ENCODE measurements at places on chromosomes 1 and 21. TPM values are rescaled to one million over a fixed set of nuclear protein-coding genes. Genes with fewer than 3 reads are reported as not detected.

DNA sequence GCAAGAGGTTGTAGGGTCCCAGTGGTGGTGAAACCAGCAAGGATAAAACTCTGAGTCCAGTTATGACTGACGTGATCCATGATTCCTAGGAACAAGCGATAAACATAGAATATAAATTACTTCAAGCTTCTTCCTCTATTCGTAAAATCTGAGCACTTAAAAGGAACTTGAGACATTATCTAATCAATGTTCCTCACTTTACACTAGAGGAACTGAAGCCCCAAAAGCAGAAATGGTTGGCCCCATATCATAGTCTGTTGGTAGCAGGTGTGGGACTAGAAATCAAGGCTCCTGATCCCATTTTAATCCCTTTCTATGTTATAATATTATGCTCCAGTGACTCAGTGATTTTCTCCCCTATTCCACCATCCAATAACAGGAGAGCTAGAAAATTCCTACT is 21.9 kb upstream of the MNDA start:
- H3K36me3 ChIP-seq, result no peaks in the 10 kb centered on the region
- DNase-seq, result no peak
- H3K4me1 ChIP-seq, result peaks cover 11% of the 10 kb centered on the region
- H3K27ac ChIP-seq, result no peak overlapping the region

DNA sequence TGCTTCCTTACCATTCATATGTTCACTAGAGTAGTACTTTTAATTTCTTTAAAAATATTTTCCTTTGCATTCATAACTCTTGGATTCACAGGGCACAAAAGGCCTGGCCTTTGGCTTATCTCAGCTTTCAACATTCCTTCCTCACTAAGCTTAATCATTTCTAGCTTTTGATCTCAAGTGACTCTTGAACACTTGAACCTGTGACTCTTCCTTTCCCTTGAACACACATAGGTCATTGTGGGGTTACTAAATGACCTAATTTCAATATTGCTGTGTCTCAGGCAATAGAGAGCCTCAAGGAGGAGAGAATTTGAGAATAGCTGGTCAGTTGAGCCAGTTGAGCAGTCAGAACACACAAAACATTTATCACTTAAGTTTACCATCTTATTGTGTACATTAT is 49.9 kb downstream of the COL11A1 start:
- H3K27me3 ChIP-seq, result no peaks in the 10 kb centered on the region
- no peak for DNase-seq
- no peaks in the 10 kb centered on the region for H3K36me3 ChIP-seq
- no peak overlapping the region for H3K4me3 ChIP-seq

DNA sequence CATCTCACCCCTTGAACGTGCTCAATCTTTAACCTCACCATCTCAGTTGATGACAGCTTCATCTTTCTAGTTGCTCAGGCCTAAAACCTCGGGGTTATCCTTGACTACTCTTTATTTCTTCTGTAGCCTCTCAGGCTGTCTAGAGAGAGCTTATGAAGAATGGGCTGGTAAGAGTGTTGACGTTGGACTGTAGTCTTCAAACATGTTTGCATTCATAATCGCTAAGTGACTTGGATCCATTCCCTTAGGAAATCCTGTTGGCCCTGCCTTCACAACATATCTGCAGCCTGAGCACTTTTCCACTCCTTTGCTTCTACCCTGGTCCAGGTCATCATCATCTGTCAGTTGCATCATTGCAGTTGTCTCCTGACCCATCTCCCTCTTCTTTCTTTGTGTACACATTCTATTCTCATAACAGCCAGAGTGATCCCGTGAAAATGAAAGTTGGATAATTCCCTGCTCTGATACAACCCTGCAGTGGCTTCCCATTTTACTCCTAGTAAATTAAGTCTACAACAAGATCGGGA is 10.5 kb downstream of the UCK2 start:
- DNase-seq, result no peak
- H3K4me3 ChIP-seq, result no peak overlapping the region
- H3K27ac ChIP-seq, result no peak overlapping the region
- H3K36me3 ChIP-seq, result no peaks in the 10 kb centered on the region
- H3K4me1 ChIP-seq, result peaks cover 16% of the 10 kb centered on the region

DNA sequence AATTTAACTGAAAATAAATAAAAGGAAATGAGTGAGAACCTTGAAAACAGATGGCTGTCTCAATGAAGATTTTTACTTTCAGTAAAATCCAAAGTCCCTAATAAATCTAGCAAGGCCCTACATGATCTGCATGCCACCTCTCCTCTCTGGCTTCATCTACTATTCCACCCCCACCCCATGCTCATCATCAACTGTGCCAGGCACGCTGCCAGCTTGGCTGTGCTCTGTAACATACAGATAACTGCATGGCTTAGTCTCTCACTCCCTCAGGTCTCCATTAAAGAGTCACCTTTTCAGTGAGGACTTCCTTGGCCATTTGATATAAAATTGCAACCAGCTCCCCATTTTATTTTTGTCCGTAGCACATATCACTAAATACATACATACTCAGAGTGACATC is 26.7 kb downstream of the RGSL1 start:
- H3K4me1 ChIP-seq, result peaks cover 12% of the 10 kb centered on the region
- peaks cover 2% of the 10 kb centered on the region for H3K27me3 ChIP-seq
- DNase-seq, result no peak
- H3K4me3 ChIP-seq, result no peak overlapping the region
- no peaks in the 10 kb centered on the region for H3K36me3 ChIP-seq
- H3K27ac ChIP-seq, result no peak overlapping the region

GRCh38 chr1:228354390-228355320 is 52.0 kb downstream of the TRIM11 start:
- no peaks in the 10 kb centered on the region for H3K27me3 ChIP-seq
- H3K4me1 ChIP-seq, result no peaks in the 10 kb centered on the region
- DNase-seq, result no peak
- H3K27ac ChIP-seq, result no peak overlapping the region

GRCh38 chr1:31266547-31266946 is 26.9 kb upstream of the NKAIN1 start:
- no peaks in the 10 kb centered on the region for H3K4me1 ChIP-seq
- no peaks in the 10 kb centered on the region for H3K27me3 ChIP-seq
- H3K36me3 ChIP-seq, result peaks cover 88% of the 10 kb centered on the region
- no peak overlapping the region for H3K27ac ChIP-seq
- H3K4me3 ChIP-seq, result no peak overlapping the region

PADI4 gene
- 0.29 TPM for total RNA-seq

- DNase-seq, result no peak
- H3K27me3 ChIP-seq, result peaks cover 21% of the 10 kb centered on the region
- H3K4me3 ChIP-seq, result no peak overlapping the region
- H3K36me3 ChIP-seq, result no peaks in the 10 kb centered on the region
- no peaks in the 10 kb centered on the region for H3K4me1 ChIP-seq
These were observed 20.9 kb upstream of the RGS13 start for GRCh38 chr1:192615055-192615454.

- peaks cover 3% of the 10 kb centered on the region for H3K4me1 ChIP-seq
- no peak overlapping the region for H3K27ac ChIP-seq
- peaks cover 13% of the 10 kb centered on the region for H3K27me3 ChIP-seq
These were observed 88.3 kb downstream of the ABCA4 start for GRCh38 chr1:94032637-94033036.

- no peak overlapping the region for H3K27ac ChIP-seq
- no peaks in the 10 kb centered on the region for H3K4me1 ChIP-seq
- no peaks in the 10 kb centered on the region for H3K36me3 ChIP-seq
- no peak overlapping the region for H3K4me3 ChIP-seq
These were observed 73.0 kb upstream of the IFFO2 start for GRCh38 chr1:19029191-19030085.

DNA sequence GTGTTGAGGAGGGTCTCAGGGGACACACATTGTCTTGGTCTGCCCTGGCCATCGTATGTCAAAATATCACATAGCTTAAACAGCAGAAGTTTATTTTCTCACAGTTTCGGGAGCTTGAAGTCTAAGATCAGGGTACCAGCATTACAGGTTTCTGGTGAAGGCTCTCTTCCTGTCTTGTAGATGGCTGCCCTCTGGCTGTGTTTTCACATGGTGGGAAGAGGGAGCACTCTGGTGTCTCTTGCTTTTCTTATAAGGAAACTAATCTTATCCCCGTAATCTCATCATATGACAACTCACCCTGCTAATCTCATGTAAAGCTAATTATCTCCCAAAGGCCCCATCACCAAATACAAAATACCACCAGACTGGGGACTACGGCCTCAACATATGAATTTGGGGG is 246.9 kb upstream of the ST6GALNAC5 start:
- no peaks in the 10 kb centered on the region for H3K36me3 ChIP-seq

DENND2D gene
- 58.6 TPM for total RNA-seq

DNA sequence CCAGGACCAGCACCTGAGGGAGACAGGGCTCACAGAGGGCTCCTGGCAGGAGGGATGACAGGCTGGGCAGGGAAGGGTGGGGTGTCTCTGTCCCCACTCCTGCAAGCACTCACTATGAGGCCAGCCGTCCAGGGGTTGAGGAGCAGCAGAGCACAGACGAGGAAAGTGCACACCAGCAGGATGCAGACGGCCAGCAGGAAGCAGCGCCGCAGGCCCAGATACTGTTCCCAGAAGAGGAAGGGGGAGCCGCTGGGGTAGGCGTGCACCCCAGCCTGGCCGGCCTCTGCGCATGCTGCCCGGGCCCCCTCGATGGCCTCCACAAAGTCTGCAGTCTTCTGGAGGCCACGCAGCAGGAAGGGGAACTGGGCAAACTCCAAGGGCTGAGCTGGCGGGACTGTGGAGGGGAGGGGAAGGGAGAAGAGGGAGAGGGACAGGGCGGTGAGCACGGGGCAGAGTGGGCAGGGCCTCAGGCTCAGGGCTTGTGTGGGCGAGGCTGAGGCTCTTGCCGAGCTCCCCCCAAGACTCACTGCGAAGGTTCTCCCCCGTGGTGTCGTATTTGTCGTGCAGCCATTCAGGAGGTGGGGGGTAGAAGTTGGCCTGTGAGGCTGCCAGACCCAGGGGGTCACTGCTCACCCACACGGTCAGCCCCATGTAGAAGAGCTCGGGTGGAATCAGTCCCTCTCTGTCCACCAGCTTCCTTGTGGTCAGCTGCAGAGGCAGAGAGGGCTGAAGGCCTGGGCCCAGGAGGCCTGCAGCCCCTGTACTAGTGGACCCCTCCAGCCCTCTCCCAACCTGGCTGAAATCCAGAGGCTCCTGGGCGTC is 16.5 kb downstream of the PTCH2 start:
- no peak overlapping the region for H3K4me3 ChIP-seq
- DNase-seq, result no peak
- no peaks in the 10 kb centered on the region for H3K36me3 ChIP-seq
- H3K27ac ChIP-seq, result no peak overlapping the region
- H3K4me1 ChIP-seq, result no peaks in the 10 kb centered on the region

- H3K4me1 ChIP-seq, result no peaks in the 10 kb centered on the region
- H3K36me3 ChIP-seq, result no peaks in the 10 kb centered on the region
- DNase-seq, result no peak
- no peak overlapping the region for H3K4me3 ChIP-seq
- H3K27ac ChIP-seq, result no peak overlapping the region
- no peaks in the 10 kb centered on the region for H3K27me3 ChIP-seq
These were observed 154.6 kb downstream of the PLA2G4A start for GRCh38 chr1:186983327-186983726.

OVAAL gene
- total RNA-seq, result not detected

FAM151A gene
- total RNA-seq, result not detected

DNA sequence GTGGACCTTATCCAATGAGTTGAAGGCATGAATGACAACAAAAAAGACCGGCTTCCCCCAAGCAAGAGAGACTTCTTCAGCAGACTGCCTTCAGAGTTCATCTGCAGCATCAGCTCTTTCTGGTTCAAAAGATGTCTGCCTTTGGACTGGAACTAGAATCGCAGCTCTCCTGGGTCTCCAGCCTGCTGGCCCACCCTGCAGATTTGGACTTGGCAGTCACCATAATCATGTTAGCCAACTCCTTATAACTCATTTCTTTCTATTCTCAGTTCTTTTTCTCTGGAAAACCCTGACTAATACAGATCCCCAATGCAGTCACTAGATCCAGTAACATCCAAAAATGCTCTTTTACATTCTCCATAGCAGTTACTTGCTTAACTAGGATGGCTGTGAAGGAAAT is 89.2 kb upstream of the MARK1 start:
- no peak for DNase-seq
- H3K36me3 ChIP-seq, result no peaks in the 10 kb centered on the region

DNA sequence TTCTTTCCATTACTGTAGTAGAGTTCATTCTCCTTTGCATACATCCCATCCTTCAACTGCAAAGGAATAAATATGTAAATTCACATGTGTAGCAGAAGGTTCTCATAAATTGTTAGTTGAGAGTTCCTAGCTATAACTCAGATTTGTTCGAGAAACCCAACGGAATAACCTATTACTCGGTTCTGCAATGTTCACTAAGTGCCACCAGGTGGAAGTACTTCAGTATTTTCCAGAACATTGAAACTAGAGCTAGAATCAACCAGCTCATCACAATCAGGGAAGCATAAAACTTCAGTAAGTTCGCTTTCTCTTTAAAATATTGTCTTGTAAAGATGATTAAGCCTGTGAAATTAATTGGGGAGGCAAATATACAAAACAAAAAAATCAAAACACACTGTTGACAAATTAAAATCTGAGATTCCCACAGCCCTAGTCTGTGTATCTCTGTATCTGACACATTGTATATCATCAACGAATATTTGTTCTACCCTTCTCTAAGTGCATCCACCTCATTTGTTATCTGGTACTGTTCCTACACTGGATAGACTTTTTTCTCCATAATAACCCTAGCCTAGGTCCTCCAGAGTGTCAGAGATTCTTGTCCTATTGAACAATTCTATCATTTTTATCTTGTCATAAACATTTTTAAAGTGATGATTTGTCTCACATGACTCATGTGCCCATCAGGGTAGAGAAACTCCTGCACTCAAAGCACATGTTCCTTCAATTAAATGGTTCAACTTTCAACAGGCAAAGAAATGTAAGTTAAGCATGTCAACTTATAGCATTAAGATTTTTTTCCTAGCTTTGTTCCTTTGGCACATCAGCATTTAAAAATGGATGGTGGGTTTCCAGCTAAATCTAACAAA is 31.9 kb downstream of the MROH9 start:
- H3K4me1 ChIP-seq, result no peaks in the 10 kb centered on the region
- DNase-seq, result no peak

DNA sequence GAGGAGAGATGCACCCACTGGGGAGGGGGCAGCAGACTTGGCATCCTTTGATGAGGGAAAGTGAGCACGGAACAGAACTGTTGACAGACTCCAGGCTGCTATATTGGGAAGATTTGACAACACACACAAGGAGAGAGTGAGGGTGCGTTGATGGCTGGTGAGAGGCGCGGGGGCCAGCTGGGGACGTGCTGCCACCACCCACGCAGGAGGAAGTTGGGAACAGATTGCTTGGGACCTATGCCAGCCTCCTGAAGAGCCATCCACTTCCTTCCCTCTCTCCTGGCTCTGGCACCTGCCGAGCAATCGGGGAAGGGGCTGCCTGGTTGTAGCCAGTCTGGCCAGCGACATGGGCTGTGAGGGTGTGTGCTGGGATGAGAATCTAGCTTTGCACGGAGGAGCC is 223.7 kb upstream of the CSF3R start:
- peaks cover 4% of the 10 kb centered on the region for H3K4me1 ChIP-seq
- H3K27ac ChIP-seq, result no peak overlapping the region
- no peak overlapping the region for H3K4me3 ChIP-seq
- H3K27me3 ChIP-seq, result peaks cover 36% of the 10 kb centered on the region

DNA sequence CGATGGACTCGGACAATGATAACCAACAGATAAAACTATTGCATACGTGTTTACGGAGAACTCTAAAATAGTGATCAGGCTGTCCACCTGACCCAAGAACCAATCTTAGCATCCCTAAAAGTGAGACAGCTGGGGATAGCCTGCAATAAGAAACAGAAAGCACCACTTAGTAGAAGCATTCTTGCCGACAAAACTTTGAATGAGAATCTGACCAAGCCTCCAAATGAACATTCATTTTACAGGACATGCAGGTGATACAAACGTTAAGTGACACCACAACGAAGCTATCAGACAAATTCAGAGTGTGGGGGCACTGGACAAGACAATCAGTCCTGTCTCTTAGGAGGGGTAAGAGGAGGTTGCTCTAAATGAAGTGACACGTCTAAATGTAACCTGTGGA is 1.2 kb downstream of the PSMG1 start:
- H3K36me3 ChIP-seq, result peaks cover 24% of the 10 kb centered on the region
- H3K27me3 ChIP-seq, result no peaks in the 10 kb centered on the region
- peaks cover 20% of the 10 kb centered on the region for H3K4me1 ChIP-seq
- peak overlapping the region; percentile 98 for H3K4me3 ChIP-seq
- H3K27ac ChIP-seq, result peak overlapping the region; percentile 74
